ENCODE measurements at places on chromosomes 5 and 9.

DNA sequence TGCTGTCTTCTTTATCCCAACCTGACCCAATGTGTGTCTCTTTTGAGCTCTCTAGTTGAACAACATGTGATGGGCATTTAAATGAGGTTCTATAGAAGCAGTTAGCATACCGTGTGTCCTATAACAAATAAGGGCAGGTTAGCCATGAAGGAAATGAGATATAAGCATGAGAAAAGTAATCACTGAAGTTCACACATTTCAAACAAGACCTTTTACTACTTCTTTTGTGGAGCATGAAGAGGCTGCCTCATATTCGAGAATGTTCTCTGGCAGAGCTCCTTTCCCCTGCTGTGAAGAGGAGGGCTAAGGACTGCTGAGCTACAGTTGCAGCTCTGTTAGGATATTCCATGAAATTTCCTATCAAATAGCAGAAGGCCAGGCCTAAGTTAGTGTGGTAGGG is 15.2 kb upstream of the SNCAIP start:
- DNase-seq = no peak

GRCh38 chr9:79974806-79975422 is 403.1 kb downstream of the TLE4 start:
- no peak for DNase-seq

GRCh38 chr5:95621839-95622629 is 2.1 kb downstream of the GPR150 start:
- DNase-seq = no peak

GRCh38 chr9:38205279-38205678 is 136.3 kb upstream of the SHB start:
- DNase-seq = no peak

DNA sequence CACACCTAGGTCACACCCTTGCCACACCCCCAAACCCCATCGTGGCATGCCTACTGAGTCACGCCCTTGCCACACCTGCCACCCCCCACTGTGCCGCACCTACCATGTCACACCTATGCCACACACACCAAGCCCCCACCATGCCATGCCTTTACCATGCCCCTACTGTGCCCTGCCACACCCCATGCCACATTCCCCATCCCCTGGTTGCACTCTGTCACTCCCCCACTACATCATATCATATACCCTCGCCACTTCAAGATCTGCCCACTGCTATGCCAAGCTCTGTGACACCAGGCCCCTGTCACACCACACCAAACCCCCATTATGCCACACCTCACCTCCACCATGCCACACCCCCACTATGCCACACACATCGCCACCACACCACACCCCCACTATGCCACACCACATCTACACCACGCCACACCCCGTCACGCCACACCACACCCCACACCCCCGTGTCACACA is 101.2 kb downstream of the OLFM1 start:
- DNase-seq = no peak

GRCh38 chr9:23638011-23638410 is 188.0 kb downstream of the ELAVL2 start:
- DNase-seq = no peak

DNA sequence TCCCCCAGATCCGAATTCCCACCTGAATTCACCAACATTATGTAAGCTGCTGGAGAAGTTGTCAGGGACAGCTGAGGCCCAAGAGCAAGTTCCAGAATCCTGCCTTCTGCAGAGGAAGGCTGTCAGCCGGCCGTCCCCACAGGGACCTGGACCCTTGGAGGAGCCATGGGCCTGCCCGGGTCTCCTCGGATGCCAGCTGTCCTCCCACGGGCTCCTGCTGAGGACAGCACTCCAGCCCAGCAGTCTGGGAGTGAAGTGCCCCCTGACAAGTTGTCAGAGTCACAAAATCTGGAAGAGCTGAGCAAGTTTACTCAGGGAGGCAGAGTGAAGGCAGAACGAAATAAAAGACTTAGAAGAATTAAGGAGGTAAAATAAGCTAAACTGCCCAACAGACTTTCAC is 192.5 kb upstream of the DAPK1 start:
- DNase-seq = no peak

DNA sequence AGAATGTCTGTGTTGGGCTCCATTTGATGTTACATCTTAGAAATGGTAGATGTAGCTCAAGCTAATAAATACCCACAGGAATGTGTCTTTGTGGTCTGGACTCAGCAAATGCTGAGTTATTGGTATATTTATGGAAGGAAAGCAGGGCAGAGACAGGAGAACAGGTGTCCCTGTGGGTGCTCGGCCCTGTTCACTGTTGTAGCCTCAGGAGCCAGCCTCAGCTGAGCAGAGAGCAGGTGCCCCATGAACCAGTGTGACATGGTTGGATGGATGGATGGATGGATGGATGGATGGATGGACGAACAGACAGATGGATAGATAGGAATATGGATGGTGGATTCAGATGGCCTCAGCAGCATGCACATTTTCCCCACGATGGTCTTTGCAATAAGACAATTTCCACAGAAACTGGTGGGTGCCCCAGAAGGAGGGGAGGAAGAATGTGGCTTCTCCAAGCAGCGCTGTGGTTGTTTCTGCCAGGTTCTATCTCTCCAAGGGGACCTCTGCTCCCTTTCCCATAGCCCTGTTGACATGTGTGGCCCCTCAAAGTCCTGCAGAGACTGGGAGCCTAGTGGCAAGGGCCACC is 8.2 kb upstream of the IRF1 start:
- no peak for DNase-seq

GRCh38 chr9:22170990-22171670 is 162.0 kb upstream of the CDKN2B start:
- no peak for DNase-seq

DNA sequence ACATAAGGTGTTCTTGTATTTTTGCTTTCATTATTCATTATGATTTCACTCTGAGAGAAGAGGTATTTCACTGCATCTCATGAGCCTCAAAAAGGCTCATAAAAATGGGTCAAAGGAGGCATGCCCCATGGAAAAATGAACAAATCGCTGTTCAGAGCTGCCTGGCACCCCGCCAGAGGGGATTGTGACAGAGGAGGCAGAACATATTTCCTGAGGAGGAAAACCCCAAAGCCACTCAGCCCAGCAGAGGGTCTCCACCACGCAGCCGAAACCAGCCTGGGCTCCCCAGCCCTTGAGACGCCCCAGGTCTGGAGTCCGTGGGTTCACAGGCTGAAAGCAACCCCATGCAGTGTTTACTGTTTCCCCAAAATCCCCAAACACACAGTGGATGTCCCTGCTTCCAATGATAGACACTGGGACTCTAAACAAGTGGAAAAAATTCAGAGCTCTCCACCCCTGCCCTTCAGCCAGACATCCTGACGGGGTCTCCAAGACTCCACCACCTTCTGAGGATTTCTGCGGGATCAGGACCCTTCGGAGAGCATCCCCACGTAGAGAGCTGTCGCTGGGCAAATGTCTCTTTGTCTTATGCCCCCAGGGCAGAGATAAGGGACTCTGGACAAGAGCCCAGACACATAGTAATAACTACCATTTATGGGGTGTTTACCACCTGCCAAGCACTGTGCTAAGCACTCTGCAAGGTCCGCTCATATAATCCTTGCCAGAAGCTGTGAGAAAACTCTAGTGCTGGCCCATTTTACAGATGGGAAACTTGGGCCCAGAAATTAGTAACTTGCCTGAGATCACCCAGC is 122.3 kb downstream of the PAX5 start:
- no peak for DNase-seq

GRCh38 chr5:126965061-126965475 is 65.3 kb downstream of the MARCHF3 start:
- DNase-seq = no peak

- peak; percentile 31 for DNase-seq
Measured at GRCh38 chr5:159053216-159053615, 46.5 kb downstream of the EBF1 start.

- no peak for DNase-seq
Measured at GRCh38 chr5:80406980-80407734, 707 bp upstream of the ZFYVE16 start.

- no peak for DNase-seq
Measured at GRCh38 chr5:110371011-110371724, 355.3 kb downstream of the TMEM232 start.

- DNase-seq = no peak
Measured at GRCh38 chr9:14903040-14903439, 7.2 kb downstream of the FREM1 start.

GRCh38 chr5:57175551-57176309 is 1.9 kb downstream of the GPBP1 start:
- peak; percentile 34 for DNase-seq

DNA sequence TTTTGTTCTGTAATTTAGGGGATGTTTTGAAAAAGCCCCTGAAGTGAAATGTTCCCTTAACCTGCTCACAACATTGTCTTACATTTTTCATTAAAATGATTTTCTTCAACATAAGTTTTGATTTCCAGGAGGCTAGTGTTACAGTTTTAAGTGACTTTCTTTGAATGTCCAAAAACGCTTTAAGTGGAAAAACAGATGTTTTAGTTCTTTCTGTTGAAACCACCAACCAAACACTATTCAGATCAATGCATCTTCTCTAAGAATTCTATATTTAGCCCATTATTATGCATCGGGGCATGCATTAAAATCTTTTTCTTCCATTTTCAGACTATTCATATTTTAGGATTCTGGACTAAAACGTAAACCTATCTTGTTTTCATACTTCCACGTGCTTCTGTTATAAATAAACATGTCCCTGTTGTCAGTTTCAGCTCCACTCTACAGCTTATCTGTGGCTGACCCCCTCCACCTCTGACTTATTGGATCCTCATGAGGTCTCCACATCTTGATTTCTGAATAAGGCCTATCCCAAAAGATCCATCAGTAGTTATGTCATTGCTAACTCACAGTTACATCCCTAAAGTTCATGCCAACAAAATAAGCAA is 882.3 kb upstream of the SEMA6A start:
- no peak for DNase-seq

DNA sequence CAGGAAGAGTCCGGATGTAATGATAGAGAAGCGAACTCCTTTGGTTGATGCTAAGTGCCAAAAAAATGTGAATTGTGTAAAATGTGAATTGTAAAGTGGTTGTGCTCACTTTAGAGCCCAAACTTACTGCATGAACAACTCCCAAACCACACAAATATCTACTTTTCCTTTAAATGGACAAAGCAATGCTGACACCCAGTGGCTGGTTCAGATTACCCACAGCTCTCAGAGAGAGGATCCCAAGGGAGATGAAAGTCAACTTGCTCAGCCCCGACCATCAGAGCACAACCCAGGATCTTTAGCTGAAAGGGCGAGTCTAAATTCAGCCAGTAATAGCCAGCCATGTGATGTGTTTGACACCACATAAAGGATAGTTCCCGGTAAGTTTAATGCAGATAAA is 133.7 kb downstream of the NMUR2 start:
- no peak for DNase-seq

DNA sequence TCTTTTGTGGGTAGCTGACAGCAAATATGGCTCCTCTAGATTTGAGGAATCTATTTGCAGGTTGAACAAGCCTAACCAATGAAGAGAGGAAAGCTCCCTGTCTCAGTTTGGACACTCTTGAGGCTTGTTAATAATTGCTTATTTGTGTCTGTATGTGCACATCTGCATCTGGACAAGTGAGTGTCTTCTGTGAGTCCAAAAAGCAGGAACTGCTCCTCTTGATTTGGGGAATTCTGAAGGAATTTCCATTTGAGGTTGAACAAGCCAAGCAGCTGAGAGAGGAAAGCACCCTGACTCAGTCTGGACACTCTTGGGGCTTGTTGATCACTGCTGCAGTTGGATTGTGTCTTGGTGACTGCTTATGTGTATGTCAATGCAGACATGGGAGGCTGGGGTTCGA is 211.6 kb downstream of the DTWD2 start:
- no peak for DNase-seq

GRCh38 chr5:34591723-34592122 is 64.4 kb upstream of the RAI14 start:
- DNase-seq = no peak

DNA sequence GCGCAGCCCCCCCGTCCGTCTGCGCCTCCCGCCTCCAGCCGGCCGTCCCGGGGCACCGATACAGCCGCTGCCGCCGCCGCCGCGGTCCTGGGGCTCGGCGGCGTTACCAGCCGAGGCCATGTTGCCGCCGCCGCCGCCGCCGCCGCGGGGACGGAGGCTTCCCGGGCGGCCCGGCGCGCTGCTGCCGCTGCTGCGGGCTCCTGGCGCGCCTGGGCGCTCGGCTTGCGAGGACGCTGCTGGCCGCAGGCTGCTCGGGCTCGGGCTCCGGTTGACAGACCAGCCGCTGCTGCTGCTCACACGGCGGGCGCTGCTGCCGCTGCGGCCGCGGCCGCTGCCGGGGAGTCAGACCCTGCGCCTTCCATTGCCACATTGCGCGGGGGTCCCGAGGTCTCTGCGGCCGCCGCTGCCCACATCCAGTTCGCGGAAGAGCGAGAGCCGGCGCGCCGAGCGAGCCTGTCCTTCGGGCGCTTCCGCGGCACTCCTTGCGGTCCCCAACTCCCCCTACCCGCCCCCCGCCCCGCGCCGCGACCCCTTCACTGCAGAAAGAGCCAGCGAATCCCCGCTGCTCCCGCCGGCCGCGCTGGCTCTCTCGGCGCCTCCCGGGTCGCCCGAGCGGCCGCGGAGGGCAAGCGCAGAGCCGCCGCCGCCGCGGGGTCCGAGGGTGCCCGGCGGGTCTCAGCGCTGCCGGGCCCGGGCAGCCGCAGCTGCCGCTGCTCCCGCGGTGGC is 8.4 kb downstream of the PTCH1 start:
- peak; percentile 23 for DNase-seq

DNA sequence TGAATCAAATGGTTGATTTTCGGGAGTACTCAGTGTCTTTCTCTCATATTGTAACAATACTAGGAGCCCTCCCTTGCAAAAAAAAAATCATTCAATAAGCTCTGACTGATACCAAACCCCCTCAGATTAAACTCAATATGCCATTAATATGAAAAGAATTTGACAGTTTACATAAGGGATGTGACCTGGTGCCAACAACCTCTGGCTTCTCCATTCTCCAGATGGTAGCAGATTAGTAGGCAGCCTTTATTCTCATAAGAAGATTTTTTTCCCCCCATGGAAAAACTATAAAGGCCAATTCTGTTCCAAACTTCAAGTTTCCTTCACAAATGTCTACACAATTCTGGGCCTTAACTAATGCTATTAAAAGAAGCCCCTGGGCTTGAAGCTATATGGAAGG is 96.5 kb downstream of the EFNA5 start:
- no peak for DNase-seq

DNA sequence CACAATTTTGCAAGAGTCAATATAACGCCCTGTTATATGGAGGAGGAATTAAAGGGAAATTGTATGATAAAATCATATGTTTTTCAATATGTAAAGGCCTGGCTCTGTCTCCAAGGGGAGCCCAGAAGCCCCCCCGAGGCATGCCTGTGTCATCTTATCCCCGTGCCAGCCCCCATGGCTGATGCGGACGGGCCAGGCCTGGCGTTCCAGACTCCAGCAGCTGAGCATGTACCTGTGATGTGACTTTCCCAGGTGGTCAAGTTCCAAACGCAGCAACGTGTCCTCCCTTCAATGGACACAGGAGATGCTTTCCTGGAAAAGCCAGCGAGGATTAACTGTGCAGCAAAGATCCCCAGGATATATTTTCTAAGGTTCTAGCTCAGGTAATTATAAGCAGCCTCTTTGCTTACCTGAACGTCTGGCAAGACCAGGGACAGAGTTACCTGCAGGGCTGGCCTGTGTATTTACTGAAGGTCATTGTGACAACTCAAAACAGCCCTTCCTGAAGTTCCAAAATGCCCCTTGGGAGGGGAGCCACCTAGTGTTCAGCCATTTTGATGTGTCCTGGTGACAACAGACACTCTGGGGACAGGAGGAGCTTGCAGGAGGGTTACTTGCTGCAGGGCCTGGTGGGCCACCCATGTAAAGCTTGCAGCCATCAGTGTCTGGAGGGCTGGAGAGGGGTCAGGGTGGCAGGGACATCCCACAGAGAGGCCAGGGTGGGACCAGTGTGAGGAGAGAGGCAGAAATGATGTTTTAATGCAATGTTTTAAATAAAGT is 53.3 kb upstream of the RNU6ATAC start:
- no peak for DNase-seq
